NCI-H774 (cell line): ENCODE measurements at places on chromosomes 7 and 10.

DNA sequence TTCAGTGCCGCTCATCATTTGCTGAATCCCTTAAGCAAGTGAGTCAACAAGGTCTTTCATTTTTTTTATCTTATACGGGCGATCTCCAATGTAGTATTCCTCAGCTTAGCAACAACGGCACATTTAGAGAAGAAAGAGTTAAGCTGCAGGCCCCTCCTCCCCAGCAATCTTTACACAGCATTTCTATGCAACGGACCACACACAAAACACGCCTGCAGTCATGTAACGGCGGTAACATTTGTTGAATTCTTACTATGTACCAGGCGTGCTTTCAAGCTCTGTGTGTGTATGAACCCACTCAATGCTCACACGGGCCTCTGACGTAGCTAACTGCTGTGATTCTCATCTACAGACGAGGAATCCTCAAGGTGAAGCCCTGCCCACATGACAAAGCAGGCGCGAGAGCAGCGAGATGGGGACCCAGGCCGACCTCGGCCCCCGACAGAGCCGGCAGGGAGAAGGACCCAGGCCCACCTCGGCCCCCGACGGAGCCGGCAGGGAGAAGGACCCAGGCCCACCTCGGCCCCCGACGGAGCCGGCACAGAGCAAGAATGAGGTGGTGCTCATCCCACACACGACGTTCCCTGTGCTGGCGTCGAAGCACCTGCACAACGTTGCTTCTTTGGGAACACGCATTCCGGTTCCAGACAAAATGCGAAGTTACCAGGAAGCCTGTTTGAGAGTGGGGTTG is 240.7 kb downstream of the ZMYND11 start:
- no peak for DNase-seq

GRCh38 chr7:99543916-99544315 is 8.0 kb downstream of the FAM200A start:
- DNase-seq, result no peak

GRCh38 chr10:18306031-18306430 is 165.8 kb downstream of the CACNB2 start:
- DNase-seq, result no peak

DNA sequence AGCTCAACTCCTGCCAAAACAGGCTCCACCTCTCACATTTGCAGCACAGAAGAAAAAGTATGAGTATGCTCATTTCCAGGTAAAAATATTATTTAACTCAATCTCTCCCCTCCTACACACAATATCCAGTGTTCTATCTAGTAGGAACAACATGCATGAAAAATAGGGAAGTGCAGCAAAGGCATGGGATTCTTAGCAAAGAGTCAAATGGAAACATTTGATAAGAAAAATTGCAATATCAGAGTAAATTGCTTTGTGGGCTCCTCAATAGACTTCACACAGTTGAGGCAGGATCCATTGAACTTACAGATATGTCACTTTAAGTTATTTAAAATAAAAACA is 150.9 kb downstream of the ANK3 start:
- no peak for DNase-seq

DNA sequence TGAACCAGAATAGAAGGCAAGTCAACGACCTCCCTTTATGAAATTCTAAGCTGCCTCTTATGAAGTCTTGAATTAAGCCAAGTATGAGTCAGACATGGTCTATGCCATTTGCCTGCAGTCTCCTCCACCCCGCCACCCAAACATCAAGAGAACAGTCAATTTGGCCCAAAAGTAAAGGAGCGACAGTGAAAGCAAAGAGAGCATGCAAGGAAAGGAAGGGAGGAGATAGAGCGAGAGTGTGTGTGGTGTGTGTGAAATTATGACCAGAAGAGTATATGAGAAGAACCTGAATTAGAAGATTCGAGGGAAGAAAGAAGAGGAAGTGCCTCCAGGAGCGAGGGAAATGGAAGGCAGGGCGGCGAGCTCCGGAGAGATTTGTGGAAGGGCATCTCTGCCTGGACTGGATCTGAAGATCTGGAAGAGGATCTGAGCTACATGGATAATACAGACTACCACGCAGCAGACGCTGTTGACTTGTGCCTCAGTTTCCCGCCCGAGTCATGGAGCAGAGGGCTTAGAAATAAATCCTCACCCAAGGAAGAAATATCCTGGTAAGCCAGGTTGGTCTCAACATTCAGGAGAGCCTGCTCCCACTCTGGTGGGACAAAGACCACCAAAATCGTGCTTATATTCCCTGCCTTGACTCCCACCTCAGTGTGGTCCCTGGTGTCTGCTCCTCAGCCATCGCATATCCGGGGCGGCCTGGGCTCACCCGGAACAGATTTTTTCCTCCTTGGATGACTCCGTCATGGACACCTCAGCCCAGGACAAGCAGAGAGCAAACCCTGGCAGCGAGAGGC is 459 bp downstream of the ZDHHC6 start:
- no peak for DNase-seq

- DNase-seq, result no peak
Observed at GRCh38 chr7:44473295-44473694, 17.2 kb downstream of the NUDCD3 start.

DNA sequence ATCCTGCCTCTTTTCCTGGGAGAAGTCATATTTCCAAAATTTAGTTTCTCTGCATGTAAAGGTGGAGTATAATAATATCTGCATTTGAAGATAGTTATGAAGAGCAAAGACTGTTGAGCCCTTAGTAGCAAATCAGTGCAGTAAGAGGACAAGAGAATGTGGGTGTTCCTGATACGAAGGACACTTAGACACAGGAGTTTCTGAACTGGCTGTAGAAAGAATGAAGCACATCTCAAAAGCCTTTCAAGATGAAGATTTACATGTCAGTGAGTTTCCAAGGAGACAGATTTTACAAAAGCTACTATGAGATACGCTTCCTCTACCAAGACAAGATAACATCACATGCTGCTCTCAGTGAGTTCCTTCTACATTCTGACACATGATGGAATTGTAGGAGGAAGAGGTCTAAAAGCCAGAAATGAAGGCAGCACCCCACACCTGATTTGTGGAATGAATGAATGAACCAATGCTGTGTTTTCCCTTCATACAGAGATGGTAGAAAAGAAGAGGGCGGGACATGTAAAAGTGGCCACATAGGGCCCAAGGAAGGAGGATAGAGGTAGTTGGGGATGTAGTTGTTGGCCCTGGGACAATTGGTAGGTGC is 173.6 kb upstream of the PDE1C start:
- DNase-seq, result no peak

DNA sequence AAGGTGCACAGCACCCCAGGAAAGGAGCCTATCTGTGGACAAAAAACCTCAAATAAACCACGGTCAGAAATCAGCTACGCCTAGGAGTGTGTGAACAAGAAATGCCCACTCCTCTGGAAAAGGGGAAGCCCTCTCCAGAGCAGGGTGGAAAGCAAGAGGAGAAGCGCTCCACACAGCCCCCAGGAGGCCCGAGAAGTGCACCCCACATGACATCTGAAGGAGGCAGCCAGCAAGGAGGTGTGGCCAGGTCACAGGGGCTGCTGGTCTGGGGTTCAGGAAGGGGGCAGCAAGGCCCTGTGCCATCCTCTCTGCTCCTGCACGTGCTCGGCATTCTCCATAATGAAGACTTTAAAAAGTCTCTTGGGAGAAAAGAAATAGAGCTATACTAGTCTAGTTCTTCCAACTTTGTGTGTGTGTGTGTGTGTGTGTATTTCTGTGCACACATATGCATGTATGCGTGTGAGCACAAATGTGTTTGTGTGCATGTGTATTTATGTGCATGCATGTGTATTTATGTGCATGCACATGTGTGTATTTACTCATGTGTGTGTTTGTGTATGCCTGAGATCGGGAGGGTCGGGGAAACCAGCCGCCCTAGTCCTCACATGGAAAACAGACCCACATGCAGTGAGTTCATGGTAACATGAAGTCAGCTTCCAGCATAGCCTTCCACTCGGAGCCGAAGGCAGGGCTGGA is 76.5 kb downstream of the TNS3 start:
- DNase-seq, result no peak

DNA sequence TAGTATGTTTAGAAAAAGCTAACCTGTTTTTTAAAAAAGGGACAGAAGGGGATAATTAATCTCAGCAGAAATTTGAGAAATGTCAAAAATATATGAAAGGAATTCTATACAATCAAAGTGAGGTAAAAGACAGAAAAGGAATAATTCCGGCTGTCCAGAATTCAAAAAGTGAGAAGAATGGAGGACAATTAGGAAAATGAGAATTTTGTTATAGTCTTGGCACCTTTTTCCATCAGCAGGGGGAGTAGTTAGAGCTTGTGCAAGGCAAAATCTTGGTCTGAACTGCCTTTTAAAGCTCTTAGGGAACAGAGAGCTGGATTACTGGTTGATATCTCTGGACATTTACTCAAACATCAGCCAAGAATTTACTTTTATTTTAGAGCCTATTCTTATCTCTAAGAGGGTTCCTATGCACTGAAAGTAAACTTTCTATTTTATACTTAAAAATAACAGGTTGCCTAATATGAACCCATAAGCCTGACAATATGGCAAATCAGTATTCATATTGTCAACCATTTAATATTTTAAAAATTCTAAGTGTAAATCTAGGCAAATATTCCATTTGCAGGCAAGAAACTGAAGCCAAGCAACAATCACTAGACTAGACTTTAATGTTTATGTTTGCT is 185.6 kb downstream of the ANK3 start:
- peak; percentile 4 for DNase-seq

- no peak for DNase-seq
Observed at GRCh38 chr7:4486907-4487306, 195.2 kb upstream of the FOXK1 start.

- no peak for DNase-seq
Observed at GRCh38 chr7:52355053-52355452, 680.4 kb upstream of the POM121L12 start.

DNA sequence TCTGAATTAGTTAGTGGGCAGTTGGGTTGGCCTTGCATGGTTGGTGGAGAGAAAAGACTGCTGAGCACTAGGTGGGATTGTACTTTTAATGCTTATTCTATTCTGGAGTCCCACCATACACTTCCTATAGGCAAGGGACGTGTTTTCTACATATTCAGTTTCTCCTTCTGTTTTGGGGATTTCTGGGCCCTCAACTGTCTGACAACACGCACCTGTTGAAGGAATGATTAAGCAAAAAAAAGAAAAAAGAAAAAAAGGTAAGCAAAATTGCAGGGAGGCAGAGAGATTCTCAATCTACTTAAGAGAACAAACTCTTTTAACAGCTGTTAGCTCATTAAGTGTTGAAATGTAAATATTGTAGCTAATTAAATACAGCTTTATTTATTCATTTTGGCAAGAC is 541.3 kb downstream of the CALN1 start:
- no peak for DNase-seq

- no peak for DNase-seq
Observed at GRCh38 chr7:47786557-47787248, 161.6 kb downstream of the PKD1L1 start.

DNA sequence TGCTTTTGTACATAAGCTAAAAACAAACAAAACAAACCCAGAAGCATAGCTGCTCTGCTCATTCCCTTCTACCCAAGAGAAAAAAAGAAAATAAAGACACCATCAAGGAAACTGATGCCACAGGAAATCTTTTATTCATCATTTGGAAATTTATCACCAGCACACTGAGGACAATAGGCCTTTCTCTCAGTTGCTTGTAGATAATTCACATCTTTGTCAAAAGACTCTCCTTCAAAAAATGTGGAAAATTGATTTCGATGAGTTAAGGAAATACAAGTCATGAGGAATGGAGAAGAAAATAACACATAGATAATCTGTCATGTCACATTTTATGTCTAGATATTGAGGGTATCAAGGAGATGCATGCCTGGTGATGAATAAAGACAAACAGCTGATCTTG is 53.5 kb downstream of the ZNF37A start:
- no peak for DNase-seq

GRCh38 chr10:31242902-31243301 is 76.1 kb upstream of the ZEB1 start:
- DNase-seq, result no peak

- DNase-seq, result no peak
Observed at GRCh38 chr7:134114992-134115391, 12.1 kb upstream of the LRGUK start.

DNA sequence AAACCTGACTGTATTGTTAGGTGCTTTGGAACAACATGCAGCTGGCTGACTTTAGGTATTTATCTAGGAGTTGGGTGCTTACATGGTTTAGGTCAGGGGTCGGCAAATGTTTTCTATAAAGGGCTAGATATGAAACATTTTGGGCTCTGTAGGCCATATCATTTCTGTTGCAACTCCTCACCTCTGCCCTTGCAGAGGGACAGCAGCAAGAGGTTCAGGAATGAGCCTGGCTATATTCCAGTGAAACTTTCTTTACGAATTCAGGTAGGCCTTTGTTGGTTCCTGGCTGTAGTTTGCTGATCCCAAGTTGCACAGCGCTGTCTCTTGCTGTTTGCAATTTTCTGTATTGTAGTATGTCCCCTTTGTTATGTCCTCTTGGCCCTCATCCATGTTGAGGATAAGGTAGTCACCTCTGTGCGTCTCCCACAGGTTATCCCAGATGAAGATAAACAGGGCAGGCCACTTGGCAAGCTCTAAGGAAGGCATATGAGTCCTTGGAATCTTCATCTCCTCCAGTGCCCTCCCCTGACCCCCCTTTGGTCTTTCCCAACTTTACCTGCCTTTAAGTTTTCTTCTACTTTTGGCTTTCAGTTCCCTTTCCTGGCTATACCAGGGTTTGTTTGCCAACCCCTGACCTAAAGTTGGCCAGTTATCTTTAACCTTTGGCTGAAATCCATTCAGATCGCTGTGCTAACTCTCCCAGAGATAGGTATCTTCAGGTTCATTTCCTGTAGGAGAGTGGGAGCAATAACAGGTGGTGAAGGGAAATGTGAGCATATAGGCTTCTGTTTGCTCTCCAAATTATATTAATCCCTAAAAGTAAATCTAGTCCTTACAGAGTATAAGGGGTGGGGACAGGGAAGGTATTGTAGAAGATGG is 36.1 kb downstream of the SGPL1 start:
- DNase-seq, result no peak

DNA sequence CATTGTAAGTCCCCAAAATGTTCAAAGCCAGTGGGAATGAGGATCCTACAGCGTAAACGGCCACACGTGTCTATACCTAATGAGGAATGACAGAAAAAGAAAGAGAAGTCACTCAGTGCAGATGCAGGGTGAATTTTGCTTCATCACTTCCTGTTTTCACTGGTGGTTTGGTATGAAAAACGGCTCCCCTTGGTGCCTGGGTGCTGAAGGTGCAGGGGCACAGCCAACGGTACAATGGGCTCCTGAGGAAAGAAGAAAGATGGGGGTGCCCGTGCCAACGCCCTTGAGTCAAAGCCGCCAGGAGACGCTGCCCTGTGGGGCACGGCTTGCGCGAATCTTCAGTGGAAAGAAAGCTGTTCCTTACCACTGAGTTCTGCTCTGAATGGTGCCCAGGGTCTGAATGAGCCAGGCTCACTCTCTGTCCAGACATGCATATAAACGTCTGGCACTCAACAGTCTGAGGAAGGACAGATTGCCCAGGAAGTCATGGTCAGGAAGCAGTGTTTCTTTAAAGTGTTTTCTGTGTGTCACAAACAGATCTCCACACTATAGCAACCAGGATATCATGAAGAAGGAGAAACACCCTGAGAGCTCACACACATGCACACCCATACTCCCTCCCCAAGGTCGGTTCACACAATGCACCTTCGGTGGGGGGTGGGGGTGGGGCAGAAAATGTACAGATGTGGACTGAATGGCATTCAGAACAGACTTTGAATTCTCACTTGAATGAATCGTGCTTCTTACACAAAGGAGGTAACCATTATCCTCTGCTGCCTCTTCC is 105.8 kb downstream of the ELMO1 start:
- peak; percentile 39 for DNase-seq
